ENCODE measurements at places on chromosomes 2 and 18.
A peak's percentile ranks its signal among the peaks of the same experiment; 100 is the strongest.

- no peak for DNase-seq
Observed at GRCh38 chr2:48910961-48911360, 155.4 kb upstream of the LHCGR start.

DNA sequence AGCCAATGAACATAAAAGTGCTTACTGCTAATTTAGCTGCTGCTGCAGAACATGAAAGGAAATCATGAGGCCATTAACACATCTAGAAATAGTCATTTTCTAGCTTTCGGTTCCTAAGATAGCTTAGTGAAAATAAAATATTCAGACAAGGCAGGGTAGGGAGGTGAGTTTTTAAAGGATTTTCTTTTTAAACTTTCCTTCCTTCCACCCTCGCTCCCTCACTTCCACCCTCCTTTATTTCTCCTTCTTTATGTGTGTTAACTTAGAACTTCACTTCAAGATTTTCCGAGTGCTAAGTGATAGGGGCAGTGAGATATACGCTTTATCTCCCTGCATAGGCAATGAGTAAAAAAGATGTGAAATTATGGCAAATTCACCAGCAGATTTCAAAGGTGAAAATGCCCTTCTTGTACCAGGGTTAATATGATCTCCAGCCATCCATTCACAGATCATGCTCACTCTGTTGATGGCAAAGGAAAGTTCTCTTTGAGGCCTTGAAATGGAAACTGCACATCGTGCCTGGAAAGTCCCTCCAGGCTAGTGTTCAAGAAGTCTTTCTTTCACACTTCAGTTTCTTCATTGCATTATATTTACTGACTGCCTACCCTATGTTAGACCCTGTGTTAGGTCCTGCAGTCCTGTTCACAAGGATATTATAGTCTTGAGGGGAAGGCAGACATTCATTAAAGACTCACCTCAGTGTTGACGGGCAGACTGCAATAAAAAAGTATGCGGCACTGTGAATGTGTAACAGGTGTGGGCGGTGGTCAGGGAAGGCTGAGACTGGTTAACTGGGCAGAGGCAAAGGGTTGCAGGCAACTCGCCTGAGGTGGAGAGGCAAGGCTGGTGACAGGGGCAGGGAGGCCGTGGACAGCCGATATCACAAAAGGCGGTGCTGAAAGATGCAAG lies 200.8 kb downstream of the PLCL1 start:
- DNase-seq, result no peak

DNA sequence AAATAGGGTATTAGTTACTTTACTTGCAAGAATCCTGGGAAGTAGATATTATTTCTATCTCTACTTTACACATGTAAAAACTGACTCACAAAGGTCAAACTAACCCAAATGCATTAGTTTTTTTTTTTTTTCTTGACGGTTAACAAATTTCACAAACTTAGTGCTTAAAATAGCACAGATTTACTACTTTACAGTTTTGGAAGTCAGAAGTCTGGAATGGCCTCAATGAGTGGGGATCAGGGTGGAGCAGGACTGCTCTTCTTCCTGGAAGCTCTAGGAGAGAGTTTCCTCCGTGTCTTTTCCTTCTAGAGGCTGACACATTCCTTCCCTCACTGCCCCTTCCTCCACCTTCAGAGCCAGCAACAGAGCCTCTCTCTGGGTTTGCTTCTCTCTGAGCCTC lies 117.2 kb downstream of the COL6A3 start:
- DNase-seq, result no peak

- DNase-seq, result no peak
Observed at GRCh38 chr2:182047544-182047943, 61.9 kb downstream of the PPP1R1C start.

GRCh38 chr18:7512990-7513389 lies 54.1 kb upstream of the PTPRM start:
- DNase-seq, result no peak

DNA sequence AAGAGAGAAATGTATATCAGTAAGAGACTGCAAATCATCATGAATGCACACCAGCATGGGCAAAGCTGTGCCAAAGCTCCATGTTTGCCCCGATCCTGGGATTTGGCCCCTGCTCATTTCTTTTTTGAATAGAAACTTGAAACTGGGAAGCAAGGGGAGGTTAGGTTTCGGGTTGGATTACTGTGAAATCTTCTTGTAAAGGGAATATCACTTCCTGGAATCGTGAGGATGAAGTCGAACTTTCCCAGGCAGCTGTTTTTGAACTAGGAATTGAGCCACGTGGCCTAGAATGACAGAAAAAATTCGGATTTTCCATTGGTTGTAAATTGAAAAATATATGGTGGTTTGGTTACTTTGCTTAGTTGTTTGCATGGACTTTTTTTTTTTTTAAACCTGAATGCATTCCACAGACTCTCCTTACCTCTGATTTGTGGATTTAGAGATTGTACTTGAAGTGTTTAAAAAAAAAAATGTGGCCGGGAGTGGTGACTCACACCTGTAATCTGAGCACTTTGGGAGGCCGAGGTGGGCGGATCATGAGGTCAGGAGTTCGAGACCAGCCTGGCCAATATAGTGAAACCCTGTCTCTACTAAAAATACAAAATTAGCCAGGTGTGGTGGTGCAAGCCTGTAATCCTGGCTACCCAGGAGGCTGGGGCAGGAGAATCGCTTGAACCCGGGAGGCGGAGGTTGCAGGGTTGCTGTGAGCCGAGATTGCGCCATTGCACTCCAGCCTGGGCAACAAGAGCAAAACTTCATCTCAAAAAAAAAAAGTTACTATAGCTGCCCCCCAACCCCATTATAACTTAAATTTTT lies 32.1 kb downstream of the GRHL1 start:
- no peak for DNase-seq

DNA sequence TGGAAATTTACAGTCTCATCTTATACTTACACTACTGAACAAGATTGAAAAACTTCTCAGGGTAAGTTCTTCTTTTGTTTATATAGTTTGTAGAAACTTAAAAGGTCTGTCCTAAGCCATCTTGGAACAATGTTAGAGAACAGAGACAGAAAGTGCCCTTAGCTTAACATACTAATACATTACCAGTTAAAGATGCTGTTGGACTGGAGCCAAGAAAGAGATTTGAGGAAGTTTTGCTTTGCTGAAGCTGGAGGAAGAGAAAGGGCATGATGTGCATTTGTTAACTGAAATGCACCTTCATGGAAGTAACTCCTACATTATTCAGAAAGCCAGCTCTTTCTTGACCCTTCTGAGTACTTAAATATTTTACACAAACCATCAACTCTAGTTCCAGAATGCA lies 66.5 kb upstream of the TNFRSF11A start:
- DNase-seq, result no peak

DNA sequence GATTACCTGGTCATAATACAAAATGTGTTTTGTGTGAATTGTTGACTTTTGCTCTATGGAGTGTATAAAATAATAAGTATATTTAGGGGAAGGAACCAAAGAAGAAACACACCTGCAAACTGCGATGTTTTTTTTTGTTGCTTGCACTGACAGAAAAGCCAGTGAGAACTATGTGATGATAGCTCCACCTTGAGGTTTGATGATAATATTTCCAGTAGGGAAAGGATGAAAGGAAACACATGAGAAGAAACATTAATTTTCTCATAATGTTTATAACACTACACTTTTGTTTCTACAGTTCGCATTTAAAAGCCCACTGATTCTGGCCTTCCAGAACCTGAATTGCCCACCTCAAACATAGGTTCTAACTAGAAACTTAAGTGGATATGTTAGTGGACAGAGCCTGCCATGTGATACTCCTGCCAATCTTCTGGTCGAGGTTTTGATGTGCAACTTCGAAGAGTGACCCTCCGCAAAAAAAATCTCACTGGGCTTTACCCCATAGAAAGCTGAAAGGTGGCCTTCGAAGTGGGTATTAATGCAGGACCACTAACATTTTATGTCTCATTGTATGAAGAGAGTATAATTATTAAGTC lies 476.4 kb upstream of the SPHKAP start:
- no peak for DNase-seq

DNA sequence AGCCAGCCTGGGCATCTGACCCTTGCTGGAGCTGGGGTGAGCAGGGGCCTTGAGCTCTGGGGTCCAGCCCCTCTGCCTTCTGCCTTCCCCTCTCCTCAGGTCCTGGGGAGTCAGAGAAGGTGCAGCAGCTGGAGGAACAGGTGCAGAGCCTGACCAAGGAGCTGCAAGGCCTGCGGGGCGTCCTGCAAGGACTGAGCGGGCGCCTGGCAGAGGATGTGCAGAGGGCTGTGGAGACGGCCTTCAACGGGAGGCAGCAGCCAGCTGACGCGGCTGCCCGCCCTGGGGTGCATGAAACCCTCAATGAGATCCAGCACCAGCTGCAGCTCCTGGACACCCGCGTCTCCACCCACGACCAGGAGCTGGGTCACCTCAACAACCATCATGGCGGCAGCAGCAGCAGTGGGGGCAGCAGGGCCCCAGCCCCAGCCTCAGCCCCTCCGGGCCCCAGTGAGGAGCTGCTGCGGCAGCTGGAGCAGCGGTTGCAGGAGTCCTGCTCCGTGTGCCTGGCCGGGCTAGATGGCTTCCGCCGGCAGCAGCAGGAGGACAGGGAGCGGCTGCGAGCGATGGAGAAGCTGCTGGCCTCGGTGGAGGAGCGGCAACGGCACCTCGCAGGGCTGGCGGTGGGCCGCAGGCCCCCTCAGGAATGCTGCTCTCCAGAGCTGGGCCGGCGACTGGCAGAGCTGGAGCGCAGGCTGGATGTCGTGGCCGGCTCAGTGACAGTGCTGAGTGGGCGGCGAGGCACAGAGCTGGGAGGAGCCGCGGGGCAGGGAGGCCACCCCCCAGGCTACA lies 3.8 kb downstream of the EMILIN1 start:
- DNase-seq, result no peak

DNA sequence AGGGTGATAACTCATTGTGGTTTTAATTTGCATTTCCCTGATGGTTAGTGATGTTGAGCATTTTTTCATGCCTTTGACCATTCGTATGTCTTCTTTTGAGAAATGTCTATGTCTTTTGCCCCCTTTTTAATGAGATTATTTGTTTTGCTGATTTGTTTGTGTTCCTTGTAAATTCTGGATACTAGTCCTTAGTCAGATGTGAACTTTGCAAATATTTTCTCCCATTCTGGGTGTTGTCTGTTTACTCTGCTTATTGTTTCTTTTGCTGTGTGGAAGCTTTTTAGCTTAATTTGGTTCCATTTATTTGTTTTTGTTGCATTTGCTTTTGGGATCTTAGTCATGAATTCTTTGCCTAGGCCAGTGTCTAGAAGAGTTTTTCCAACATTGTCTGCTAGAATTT lies 192.0 kb downstream of the PARD3B start:
- DNase-seq, result no peak

DNA sequence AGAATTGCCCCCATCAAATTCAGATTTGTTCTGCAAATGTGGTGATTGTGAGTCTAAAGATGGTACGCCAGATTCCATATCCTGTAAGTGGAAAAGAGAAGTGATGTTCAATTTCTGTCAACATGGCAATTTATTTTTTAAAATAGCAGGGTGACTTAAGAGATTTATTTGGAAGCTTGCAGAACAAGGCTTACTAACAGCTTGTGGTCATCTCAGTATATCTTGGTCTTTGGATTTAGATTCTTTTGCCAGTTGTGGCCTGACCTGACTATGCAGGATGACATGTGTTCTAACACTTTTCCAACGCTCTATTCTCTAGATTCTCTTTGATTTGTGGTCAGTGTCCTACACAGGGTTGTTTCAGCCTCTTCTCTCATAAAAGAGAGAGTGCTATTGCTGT lies 74.4 kb downstream of the MAP3K20 start:
- DNase-seq, result peak; percentile 5

GRCh38 chr2:176885001-176885643 lies 327.5 kb upstream of the HNRNPA3 start:
- no peak for DNase-seq

- no peak for DNase-seq
Observed at GRCh38 chr2:64244037-64244416, 99.8 kb upstream of the PELI1 start.

GRCh38 chr18:76495435-76496193 lies 572 bp upstream of the ZNF516 start:
- no peak for DNase-seq

GRCh38 chr2:12054956-12055618 lies 308.7 kb downstream of the LPIN1 start:
- no peak for DNase-seq

DNA sequence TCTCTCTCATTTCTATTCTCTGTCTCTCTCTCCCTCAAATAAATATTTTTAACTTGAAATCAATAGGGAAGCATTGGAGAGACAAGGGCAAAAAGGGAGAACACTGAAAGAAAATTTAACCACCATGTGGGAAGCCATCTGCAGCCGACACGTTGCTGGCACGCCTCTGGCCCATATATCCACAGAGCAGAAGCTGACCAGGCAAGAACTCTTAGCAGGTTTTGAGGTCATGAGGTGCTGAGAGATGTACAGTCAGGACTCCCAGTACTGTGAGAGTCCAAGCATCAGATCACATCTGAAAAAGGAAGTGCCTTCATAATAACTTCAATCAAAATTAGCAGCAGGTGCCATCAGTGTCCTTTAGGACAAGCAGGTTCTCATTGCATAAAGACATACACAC lies 156.6 kb downstream of the AKAIN1 start:
- no peak for DNase-seq

DNA sequence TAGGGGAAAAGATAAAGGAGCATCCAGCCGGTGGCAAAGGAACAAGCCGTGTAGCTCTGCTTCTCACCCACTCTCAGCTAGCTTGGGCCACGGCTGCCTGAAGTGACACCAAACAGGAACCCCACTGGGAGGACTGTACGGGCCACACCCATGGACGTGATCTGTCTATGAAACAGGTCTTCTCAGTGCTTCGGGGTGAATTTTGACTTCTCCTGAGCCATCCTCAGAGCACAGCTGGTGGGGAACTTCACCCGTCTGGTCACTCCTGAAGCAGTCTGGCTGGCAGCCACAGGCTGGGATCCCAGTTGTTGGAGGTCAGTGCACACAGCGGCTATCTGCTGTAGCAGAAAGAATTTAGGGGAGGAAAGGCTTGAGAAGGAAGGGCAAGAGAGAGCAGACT lies 223.8 kb downstream of the FAM210A start:
- no peak for DNase-seq

DNA sequence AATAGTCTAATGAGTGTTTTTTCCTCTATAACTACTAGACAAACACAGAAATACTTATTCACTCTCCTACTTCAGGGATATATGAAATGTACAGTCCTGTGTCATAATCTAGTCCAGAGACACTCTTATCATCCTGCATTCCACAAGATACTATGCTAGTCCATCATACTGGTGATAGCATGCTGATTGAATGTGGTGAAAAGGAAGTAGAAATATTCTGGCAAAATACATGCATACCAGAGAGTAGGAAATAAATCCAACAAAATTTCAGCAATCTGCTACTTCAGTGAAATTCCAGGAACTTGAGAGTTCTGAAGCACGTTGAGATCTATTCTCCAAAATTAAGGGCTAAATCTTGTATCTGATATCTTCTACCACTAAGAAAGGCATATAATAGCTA lies 353.9 kb downstream of the PID1 start:
- no peak for DNase-seq

DNA sequence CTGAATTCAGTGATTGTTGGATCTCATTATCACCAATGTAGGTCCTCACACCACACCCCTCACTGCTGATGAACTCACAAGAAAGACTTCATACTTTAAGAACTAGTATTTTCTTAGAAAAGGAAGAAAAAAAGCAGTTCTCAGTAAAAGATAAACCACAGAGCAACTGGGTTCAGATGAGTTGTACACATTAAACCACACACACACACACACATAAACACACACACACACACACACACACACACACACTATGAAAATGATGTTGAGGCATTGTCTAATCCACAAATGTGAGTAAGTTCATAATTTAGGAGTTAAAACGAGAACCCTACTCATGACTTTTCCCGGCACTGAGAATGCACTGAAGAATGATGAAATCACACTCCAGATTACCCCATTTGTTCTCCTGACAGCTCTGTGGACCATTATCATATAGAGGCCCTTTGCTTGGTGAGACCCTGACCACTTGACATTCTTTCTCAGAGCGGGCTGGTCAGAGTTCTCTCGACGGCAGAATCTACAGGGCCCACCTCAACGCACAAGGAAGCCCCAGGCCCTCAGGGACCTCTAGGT lies 106.2 kb downstream of the BCL2 start:
- DNase-seq, result no peak

Measured in MG63 (cell line).